ENCODE measurements at places on chromosomes 2 and 18.

DNA sequence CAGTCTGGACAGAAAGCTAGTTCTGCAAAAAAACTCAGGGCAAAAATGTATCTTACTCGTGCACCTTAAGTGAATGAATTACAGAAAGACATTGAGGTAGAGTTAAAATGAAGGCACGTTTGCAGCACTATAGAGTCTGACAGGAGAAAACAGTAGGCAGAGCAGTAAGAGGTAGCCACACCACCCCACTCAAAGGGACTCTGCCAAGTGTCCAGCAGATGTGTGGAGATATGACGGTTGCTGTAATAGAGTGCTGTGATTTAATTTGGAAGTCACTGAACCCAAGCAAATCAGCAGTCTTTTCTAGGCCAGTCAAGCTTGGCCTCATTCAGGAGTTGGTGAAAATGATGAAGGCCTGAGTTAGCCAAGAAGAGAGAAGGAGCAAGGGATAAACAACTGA, 464.4 kb downstream of the PTPRM start:
- no peak for DNase-seq

- DNase-seq = no peak
These were observed 67.9 kb upstream of the TXNDC2 start for GRCh38 chr18:9817725-9818422.

DNA sequence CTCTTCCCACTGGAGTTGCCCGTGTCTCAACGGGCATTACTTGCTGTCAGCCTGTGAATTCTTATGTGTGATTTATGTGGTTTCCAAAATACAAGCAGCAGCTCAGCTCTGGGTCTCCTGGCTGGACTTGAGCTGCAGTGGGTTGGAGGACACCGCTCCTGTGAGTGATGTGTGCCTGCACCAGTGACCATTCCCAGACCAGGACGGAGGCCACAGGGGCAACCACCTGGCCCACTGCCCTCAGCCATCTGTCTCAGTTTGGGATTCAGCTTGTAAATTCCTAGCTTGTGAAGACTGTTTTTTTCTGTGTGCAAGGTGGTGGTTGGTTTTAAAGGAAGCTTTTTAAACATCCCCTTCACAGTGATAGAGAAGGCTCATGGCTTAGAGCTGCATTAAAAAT, 261.0 kb downstream of the BCL2 start:
- DNase-seq = no peak

GRCh38 chr2:99660616-99661406, 171.0 kb upstream of the REV1 start:
- no peak for DNase-seq

- no peak for DNase-seq
These were observed 10.9 kb upstream of the HOXD1 start for GRCh38 chr2:176177580-176178037.

DNA sequence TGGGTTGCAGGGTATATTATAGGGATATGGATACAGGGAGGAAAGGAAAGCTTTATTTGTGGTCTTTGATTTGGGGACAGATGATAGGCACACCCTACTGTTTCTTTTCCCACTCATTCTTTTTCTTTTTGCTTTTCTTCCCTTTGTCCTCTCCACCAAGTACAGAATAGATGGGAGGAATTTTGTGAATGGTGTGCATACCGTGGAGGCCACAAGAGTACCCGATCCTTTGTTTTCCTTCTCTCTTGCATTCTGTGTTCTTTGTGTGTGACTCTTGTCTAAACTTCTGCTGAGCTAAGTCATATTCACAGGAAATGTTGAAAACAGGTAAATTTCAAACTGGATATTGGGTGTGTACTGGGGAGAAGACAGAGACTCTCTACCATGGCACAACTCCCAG, 321.4 kb upstream of the SLC8A1 start:
- DNase-seq = no peak

DNA sequence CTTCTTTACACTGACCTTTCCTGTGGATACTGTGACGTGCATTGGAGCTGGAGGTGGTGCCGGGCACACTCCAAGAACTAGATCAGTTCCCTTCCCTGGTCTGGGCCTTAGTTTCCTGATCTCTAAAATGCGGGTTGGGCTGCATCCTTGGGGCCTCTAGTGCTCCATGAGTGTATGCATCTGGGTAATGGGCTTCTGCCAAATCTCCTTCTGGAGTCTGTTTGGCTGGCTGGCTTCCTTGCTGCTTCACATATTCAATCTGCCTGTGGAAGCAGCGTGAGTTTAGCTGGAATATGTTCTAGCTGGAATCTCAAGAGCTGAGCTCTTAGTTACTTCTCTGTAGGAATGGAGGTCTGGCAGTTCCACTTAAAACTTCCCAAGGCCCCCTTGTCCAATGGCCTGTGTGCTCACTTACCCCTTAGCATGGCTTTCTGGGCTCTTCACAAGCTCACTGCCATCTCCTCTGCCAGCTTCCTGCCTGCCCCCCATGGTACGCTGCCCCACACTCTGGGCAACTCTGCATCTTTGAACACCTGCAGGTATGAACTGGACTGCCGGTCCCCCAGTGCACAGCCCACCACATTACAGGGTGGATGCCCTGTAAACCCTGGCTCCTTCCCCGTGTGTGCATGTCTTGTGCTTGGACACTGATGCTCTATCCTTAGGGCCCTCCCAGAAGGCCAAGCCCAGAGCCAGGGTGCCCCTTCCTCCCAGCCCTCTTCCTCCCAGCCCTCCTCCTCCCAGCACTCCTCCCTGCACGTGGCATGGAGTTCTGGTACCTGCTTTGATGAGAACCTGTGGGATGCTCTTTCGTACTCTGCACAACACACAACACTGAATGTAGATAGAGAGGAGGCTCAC, 103.6 kb upstream of the SMAD2 start:
- no peak for DNase-seq

- no peak for DNase-seq
These were observed 758.4 kb upstream of the KLHL29 start for GRCh38 chr2:22626621-22627020.

GRCh38 chr2:68251855-68252399, 405 bp downstream of the PPP3R1 start:
- DNase-seq = peak; percentile 10

DNA sequence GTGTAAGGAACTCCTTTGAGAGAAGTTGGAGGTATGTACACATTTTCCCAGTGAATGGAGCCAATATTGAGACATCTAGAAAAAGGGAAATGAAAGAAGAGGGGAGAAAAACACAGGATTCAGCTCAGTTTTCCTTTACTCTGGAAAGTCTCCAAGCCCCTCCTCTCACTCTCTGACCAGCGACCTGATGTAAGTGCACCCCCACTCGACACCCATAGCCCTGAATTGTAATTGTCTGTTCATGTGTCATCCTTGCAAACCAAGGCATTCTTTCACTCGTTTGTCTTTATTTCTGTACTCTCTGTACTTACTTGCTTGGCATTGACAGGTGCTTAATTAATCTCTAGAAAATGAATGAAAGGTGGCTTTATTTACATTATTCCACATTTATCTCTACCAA, 55.7 kb upstream of the CTAGE1 start:
- DNase-seq = no peak

DNA sequence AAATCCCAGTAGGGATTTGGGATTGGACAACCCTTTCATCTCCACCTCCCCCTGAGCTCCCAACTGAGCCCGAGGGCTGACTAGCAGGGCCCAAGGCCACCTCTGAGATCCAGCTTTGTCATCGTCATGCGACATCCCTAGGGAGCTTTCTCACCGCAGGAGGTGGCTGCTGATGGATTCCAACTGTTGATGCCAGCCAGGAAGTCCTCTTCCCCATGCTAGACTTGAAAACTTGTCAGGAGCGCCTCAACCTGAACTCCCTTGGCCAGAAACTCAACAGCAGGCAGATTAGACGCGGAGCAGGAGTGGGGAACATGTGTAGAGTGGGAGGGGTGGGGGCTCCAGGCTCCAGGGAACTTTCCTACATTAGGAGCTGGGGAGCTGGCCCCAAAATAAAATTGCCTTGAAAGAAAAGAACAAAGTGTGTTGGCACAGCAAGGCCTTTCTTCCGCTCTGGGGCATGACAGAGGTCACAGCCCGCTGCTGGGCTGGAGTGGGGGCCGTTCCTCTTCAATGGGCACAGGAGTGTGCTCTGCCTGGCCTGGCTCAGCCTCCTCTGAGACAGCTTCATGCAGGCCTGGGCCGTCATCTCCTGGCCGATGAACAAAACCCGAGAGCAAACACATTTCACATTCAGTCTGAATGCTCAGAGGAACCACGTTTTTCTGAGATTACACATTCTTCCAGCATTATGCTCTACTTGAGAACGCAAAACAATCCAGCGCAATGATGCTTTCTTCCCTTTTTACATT, 34.5 kb downstream of the EMILIN2 start:
- DNase-seq = no peak

DNA sequence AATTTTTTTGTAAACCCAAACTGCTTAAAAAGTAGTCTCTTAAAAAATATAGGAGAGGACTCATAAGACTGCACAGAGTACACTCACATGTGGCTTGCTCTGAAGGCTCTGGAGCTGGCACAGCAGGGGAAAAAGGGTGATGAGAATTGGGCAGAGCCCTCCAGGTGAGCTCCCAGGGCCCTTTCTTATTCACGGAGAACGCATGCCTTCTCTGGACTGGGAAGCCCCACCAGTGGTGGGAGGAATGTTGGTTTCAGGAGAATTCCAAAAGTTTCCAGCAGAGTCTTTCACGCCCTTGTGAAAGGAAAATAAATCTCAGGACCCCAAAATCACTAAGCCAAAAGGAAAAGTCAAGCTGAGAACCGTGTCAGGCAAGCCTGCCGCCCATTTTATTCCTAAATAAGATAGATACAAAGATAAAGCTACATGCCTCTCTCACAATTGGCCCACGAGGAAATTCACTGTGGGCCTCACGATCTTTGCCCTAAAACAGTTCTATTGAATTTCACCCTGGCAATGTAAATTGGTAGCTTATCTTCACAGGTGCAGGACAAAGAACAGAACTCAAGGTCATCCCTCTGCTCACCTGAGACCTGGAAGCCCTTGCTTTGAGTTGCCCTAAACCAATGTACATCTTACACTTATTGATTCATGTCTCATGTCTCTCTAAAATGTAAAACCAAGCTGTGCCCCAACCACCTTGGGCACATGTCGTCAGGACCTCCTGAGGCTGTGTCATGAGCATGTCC, 15.5 kb upstream of the MC5R start:
- DNase-seq = no peak

All from stimulated activated CD8-positive, alpha-beta memory T cell treated with anti-CD3 and anti-CD28 coated beads, Interleukin-4, amount 100 ng/mL, for 1 hour (primary cell).